ENCODE measurements at places on chromosomes 11 and 22.

DNA sequence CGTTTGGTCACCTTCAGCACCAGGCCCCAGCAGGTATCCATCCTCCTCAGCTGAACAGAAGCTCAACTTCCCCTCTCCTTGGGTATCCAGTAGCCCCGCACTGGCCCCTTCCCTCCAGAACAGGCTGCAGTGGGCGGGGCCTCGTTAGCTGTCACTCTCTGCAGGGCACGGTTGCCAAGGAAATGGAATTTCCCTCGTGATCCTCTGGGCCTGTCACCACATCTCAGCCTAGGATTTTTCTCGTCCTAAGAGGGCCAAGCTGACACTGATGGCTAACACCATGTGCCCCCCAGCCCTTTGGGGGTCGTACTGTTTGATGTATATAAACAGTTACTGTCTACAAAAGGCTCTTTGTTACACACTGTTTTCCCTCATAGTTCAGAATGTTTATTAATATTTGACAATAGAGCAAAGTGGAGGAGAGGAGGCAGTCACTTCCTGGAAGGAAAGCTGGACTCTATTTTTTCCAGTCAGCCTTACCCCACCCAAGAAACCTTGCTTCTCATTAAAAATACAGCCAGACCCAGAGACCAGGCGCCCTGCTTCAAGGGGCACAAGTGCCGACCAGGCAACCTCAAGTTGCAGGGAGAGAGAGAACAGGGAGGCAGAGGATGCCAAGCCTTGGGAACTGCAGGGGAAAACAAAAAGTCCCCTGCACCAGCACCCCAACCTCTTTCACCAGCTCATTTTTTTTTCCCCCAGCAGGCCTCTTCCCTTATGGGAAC, 44.5 kb downstream of the FEZ1 start:
- no peak for DNase-seq

- no peak for DNase-seq
Measured at GRCh38 chr22:31085928-31086327, 4.8 kb downstream of the SMTN start.

DNA sequence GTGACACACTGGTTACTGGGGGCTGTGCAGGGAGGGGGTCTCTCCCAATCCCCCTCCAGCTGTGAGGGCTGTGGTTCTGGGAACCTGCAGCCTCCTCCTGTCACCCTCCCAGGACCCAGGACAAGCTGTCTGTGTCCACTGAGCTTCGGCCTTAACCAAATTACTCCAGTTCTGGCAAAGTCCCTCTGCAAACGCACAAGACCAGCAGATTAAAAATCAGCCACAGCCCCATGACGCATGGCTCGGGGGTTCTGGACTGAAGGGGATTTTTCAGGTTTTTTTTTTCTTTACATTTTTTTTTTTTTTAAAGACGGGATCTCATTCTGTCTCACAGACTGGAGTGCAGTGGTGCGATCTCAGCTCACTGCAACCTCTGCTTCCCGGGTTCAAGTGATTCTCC, 32.2 kb upstream of the A4GALT start:
- no peak for DNase-seq

DNA sequence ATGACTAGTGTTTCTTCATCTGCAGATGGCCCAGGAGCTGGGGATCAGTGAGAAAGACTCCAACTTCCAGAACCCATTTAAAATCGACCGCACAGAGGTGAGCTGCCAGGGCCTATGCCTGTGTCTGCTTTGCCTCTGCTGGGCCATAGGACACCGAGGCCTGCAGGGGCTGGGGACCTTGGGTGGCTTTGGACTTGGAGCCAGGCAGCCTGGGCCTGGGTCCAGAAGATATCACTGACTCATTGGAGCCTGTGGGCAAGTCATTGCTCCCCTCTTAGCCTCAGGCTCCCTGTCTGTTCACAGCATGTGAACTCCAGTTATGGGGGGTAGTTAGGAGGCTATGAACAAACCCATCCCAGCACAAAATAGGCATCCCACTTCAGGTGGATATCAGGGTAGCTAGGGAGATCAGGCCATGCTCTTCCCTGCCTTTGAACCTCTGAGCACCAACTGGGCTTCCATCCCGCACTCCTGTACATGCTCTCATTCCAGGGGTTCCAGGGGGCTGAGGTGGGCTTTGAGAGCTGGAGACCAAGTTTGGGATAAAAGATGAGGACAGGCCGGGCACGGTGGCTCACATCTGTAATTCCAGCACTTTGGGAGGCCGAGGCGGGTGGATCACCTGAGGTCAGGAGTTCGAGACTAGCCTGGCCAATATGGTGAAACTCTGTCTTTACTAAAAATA, 13.4 kb downstream of the CCDC134 start:
- no peak for DNase-seq

GRCh38 chr11:126477535-126478305, 122.2 kb downstream of the ST3GAL4 start:
- no peak for DNase-seq

GRCh38 chr11:1842149-1843097, 3.6 kb downstream of the TNNI2 start:
- DNase-seq, result no peak

- DNase-seq, result peak; percentile 39
Measured at GRCh38 chr22:44181033-44181911, 547 bp downstream of the PARVG start.

DNA sequence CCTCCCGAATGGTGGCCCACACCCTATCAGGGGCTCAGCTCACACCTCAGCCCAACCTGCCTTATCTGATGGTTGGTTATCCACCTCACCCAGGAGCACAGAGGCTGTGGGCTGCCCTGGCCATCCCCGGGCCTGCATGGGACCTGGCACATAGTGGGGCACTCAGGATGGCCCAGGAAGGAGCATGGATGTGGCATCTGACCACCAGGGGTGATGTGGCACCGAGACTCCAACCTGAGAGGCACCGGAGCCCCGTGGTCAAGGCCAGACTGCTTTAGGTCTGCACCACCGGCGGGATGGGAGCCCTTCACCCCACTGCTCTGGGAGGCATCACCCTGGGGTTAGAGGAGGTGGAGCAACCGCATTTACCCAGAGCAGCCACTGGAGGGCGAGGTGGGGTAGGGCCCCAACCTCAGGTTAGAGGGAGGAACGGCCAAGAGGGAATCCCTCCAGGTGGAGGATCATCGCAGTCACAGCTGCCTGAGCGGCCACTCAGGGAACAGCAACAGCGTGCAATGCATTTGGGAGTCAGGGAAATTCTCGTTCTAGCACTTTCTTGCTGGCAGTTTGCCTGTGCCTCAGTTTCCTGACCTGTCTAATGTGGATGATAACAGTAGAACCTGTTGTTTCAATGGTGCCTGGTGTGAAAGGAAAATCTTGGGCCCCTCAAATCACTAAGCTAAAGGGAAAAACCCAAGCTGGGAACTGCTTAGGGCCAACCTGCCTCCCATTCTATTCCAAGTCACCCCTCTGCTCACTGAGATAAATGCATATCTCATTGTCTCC, 52.9 kb upstream of the CARS1 start:
- no peak for DNase-seq

- DNase-seq, result no peak
Measured at GRCh38 chr11:10108915-10109680, 184.9 kb downstream of the SBF2 start.

- DNase-seq, result no peak
Measured at GRCh38 chr11:115409691-115410220, 94.5 kb downstream of the CADM1 start.

- no peak for DNase-seq
Measured at GRCh38 chr22:22359465-22359864, 114.9 kb downstream of the VPREB1 start.

- no peak for DNase-seq
Measured at GRCh38 chr11:32435152-32435480, 223 bp downstream of the WT1 start.

DNA sequence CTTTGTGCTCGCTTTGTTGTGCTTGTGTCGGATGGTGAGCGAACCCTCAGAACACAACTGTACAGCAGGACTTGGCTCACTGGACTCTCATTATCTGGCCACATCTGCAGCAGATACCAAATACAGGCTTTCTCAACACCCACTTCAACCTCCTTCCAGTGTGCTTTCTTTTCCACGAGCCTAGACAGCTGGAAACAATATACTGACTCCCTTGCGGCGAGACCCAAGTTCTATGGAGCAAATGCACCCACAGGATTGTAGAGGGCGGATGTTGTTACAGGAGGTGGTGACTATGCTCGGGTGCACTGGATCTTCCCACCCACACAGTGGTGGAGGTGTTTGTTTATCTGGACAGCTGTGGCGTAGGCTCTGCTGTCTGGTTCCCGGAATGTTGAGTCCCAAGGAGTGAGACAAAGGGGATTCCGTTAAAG, 204.3 kb downstream of the TENM4 start:
- no peak for DNase-seq

- no peak for DNase-seq
Measured at GRCh38 chr11:135027461-135027860, 615.4 kb upstream of the B3GAT1 start.

- no peak for DNase-seq
Measured at GRCh38 chr11:105033343-105033742, 1.6 kb downstream of the CASP1 start.

DNA sequence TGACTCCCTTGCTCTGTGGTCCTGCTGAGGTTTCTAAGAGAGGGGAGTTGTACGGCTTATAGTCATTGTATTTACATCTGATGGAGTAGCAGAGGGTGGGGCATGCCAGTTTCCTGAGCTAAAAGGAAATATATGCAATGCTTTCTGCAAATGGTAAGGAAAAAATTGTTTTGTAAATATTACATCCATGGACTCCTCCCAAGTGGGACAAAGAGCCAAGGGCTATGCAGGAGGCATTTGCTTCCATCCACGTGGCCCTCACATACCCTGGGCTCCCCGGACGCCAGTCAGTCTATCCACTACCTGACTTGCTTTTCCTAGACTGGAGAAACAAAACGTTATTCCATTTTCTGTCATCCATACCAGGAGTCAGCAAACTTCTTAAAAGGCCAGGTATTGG, 59.7 kb upstream of the PITPNB start:
- DNase-seq, result no peak

DNA sequence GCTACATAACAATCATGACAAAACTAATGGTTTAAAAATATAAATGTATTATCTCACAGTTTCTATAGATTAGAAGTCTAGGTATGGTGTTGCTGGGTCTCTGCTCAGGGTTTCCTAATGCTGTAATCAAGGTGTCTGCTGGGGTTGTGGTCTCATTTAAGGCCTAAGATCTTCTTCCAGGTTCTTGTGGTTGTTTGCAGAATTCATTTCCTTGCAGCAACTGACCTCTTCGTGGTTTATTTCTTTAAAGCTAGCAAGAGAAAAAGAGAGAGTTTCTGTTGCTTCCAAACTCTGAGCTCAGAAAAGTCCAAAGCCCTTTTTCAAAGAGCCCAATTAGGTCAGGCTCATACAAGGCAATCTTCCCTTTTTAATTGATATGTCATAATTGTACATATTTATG, 452.7 kb upstream of the CCDC179 start:
- DNase-seq, result no peak

DNA sequence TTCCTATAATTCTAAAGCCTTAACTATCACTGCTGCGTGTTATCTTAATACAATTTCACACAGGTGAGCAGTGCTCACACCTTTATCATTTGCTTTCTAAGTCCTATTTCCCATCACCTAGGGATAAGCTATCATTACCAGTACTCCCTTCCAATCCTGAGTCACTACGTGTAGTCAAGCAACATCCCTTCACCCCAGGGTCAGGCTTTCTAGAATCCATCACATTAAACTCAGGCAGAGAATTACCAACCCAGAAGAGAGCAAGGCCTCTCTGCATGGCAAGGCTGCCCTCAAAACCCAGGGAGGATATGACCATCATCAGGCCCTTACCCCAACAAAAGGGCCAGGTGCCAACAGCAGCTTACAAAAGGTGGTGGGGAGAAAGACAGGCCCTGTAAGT, 9.8 kb downstream of the PACSIN2 start:
- no peak for DNase-seq

- DNase-seq, result no peak
Measured at GRCh38 chr11:33291004-33291777, 34.0 kb downstream of the HIPK3 start.

DNA sequence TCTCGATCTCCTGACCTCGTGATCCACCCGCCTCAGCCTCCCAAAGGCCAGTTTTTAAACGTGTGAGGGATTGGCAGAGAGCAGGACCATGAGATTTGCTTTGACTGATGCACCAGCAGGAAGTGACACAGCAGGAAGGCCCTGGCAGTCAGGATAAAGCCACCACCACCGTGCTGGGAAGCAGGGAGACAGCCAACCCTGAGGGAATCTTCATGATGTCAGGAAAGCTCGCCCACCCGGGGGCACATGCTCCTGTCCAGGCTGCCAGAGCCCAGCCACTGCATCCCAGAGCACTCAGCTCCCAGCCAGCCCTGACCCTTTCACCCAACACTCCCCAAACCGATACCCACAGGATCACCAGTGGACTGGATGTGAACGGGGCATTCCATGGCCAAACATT, 6.1 kb downstream of the TUBGCP6 start:
- no peak for DNase-seq

DNA sequence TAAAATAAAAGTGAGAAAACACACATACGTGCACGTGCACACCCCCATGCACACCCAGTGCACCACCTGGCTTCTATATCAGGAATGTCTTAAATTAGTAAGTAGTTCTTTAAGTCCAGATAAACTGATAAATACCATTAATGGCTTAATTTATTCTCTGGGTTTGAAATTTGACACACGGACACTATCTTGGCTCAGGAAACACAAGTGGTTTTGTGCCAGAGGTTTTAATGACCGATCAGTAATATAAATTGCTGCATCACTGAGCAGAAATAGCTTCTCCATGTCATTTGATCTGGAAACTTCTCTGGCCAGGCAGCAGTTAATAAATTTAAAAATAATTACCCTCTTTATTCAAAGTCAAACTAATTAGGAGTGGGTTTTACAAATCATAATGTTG, 101.5 kb upstream of the NNMT start:
- no peak for DNase-seq

GRCh38 chr11:109267293-109268095, 154.5 kb upstream of the C11orf87 start:
- no peak for DNase-seq

DNA sequence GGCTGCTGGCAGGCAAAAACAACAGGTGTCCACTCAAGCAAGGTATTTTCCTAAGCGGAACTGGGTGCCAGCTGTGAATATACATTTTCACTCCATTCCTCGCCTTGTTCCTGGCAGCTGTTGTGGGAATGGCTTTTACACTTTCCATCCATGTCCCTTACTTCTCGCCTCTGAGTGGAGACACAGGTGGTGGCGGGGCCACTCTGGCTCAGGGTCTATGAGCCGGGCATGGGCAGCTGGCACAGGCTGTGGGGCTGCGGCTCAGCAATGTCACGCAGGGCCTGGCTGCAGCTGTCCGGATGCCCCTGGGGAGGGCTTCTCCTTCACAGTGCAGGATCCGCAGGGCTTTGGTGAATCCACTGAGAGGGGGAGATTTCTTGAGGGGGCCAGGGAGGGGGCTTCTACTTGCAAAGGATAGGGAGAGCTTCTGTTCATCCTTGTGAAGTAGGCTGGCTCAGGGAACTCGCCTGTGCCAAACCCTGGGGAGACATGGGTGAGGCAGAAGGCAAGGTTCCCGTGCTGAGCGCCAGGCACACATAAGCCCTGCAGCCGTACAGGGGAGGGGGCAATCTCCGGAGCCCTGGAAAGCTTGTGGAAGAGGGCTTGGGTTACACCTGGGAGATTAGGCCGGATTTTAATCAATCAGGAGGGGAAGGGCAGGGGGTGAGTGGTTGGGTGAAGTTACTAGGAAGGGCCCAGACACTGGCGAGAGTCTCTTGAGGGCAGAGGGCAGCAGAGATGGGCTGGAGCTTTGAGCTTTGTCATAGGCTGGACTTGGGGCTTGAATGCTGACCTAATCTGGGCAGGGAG, 45.7 kb downstream of the KCNQ1OT1 start:
- DNase-seq, result no peak

- no peak for DNase-seq
Measured at GRCh38 chr11:13249992-13250391, 27.6 kb upstream of the BMAL1 start.

- DNase-seq, result no peak
Measured at GRCh38 chr11:63502252-63502820, 3.5 kb upstream of the LGALS12 start.
